WTC11 (cell line): ENCODE measurements at places on chromosomes 7 and 10. TPM values are rescaled to one million over a fixed set of nuclear protein-coding genes. Genes with fewer than 3 reads are reported as not detected.

ALOX5 gene
- 3.4 to 4.9 TPM (median 4.4 TPM) in 3 replicates for total RNA-seq

CDH23 gene
- 2.1 to 3.1 TPM (median 2.9 TPM) in 3 replicates for total RNA-seq

GRM3 gene
- total RNA-seq: 0.87 to 1.5 TPM (median 0.94 TPM) in 3 replicates

SLF2 gene
- 14.3 to 17.3 TPM (median 16.8 TPM) in 3 replicates for total RNA-seq

ABCB1 gene
- total RNA-seq: 0.60 to 0.94 TPM (median 0.82 TPM) in 3 replicates
